ENCODE measurements at places on chromosomes 16 and 17.

- peak; percentile 39 for DNase-seq
Observed at GRCh38 chr17:45393411-45393810, 39.3 kb downstream of the ARHGAP27 start.

DNA sequence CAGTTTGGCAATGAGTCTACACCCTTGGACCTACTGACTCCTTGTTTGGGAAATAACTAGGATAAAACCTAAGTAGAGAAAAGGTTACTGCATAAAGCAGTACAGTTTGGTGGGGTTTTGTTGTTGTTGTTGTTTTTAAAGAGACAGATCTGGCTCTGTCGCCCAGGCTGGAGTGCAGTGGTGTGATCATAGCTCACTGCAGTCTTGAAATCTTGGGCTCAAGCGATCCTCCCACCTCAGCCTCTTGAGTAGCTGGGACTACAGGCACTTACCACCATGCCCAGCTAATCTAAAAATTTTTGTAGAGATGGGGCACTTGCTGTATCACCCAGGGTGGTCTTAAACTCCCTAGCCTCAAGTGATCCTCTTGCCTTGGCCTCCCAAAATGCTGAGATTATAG, 1.2 kb downstream of the PDP2 start:
- DNase-seq: no peak

GRCh38 chr16:85395913-85396878, 216.9 kb upstream of the GSE1 start:
- DNase-seq: peak; percentile 70

DNA sequence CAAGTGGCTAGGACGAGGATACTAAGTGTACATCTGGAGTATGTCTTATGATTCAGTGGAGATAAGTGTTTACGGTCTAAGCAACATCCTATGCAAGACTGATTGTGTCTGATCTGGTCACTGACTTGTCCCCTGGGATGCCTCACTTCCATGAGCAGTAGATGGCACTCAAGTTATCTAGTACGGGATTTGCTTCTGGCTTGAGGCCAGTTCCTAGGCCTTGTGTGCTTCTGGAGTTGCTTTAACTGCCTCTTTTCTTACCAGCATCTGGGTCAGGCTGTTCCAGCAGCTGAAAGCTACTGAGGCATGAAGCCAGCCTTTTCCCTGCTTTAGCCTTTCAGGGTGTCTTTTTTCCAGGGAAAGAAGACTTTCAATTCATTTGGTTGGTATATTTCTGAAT, 23.0 kb downstream of the SUPT6H start:
- peak; percentile 68 for DNase-seq

GRCh38 chr16:12459391-12460063, 344.2 kb downstream of the CPPED1 start:
- no peak for DNase-seq

DNA sequence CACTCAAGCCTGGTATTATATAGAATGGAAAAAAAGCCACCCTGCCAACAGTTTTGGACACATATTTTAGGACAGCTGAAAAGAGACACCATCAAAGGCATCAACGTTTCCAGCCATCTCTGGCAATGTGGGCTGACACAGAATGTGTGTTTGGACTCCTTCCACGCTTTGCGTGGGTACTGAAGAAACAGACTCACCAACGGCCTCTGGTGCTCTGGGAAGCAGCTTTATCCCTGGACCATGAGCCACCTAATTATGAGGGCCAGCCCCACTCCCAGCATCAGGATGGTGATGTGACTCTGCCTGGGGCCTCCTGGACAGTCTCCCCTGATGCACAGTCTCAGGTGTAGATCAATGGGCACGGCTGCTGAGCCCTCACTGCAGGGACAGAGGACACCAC, 27.9 kb downstream of the CCDC57 start:
- no peak for DNase-seq

- peak; percentile 88 for DNase-seq
Observed at GRCh38 chr17:39225959-39226683, 376 bp upstream of the STAC2 start.

DNA sequence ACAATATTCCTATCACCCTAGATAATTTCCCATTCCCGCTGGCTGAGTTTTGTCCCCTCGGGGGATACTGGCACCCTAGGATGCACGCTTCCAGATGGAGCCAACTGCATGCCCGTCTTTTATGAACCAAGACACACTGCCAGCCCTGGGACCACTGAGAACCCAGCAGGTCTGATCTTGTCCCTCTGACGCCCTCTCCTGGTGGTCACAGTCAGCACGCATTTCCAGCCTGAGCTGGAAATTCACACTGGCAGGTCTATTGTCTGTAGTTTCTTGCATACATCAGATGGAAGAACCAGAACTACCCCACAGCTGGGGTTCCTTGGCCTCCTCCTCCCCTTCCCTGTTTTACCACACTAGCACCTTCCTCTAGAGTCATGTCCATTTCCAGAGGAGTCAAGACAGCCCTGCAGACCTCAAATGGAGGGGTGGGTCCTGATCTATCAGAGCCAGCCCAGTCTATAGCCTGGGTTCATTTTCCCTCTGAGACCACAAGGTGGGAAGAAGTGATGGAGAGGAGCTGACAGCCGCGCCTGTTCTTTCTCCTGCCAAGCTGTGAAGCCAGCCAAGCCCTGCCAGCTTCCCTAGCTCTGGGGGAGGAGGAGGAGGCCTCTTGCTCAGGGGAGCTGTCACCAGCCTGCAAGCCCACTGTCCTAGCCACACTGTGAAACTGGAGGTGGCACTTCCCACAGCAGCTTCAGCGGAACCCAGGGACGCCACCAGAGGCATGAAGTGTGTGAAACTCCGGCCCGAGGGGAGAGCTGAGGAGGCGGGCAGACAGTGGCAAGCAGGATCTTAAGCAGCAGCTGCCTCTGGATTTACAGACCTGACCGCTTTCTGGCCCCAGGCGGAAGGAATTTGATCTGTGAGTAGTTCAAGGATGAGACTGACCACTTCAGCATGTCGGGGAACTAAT, 29.3 kb downstream of the MXRA7 start:
- DNase-seq: peak; percentile 85

DNA sequence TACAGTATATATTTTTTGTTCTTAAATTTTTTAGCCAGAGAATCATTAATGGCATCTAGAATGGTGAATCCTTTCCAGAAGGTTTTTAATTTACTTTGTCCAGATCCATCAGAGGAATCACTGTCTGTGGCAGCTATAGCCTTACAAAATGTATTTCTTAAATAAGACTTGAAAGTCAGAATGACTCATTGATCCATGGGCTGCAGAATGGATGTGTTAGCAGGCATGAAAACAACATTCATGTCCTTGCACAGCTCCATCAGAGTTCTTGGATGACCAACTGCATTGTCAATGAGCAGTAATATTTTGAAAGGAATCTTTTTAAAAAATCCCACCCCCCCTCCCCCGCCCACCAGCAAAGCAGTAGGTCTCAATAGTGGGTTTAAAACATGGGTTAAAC, 51.4 kb downstream of the CACNG1 start:
- DNase-seq: no peak

DNA sequence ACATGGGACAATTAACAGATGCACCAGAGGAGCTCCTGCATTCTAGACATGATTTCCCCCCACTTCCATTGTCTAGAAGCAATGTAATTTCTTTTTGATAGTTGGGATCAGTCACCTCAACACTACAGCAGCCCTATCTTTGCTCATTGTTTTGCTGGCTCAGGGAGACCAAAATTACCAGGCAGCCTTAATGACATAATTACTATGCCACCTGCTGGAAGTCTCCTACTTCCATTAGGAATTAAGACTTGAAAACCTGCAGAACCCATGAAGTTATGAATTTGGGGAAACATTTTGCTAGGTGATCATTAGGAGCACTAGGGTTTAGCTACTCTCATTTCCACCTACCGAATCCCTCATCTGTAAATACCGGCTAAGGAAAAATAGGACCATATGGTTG, 312.0 kb upstream of the CA10 start:
- DNase-seq: no peak

DNA sequence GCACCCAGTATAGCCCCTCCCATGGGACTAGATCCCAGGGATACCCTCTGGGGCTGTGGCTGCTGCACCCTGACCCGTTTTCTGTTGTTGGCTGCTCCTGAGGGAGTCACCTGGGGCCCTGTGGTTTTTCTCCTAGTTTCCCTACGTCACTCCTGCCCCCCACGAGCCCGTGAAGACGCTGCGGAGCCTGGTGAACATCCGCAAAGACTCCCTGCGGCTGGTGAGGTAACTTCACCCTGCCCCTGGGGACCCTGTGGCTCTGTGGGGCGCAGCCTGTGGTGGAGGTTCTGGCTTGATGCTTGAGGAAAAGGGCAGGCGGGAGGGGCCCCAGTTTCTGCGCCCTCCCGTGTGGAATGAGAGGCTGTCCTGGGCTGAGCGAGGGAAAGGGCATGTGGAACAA, 27.2 kb downstream of the MGRN1 start:
- DNase-seq: no peak

DNA sequence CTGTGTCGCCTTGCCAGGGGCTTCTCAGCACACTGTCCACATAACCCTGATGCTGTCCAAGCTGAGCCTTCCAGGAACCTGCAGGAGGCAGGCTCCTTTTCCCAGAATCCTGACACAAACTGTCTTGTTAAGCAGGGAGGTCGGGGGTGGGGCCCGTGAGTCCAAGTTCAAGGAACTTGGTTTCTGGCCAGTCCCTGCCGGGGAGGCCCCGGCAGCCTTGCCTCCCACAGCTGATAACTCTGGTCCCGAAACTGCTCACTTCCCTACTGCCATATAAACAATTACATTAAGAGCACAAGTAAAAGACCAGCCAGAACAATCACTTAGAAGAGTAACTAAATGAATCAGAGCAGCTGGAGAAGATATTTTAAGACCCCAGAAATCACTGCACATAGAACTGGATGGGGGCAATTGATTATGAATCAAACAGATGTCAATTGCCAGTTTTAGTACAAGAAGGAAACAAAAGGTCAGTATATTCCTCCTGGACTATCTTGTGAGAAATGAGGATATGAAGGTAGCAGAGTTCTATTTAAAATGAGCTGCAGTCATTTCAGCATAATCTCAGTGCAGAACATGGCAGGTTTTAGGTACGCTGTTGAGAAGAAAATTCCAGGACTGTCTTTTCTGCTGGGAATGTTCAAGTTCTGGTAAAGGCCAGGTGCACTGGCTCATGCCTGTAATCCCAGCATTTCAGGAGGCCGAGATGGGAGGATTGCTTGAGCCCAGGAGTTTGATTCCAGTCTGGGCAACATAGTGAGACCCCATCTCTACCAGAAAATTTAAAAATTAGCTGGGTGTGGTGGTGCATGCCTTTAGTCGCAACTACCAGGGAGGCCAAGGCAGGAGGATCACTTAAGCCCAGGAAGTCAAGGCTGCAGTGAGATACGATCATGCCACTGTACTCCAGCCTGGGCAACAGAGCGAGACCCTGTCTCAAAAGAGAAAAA, 169.8 kb downstream of the PITPNC1 start:
- DNase-seq: peak; percentile 58

DNA sequence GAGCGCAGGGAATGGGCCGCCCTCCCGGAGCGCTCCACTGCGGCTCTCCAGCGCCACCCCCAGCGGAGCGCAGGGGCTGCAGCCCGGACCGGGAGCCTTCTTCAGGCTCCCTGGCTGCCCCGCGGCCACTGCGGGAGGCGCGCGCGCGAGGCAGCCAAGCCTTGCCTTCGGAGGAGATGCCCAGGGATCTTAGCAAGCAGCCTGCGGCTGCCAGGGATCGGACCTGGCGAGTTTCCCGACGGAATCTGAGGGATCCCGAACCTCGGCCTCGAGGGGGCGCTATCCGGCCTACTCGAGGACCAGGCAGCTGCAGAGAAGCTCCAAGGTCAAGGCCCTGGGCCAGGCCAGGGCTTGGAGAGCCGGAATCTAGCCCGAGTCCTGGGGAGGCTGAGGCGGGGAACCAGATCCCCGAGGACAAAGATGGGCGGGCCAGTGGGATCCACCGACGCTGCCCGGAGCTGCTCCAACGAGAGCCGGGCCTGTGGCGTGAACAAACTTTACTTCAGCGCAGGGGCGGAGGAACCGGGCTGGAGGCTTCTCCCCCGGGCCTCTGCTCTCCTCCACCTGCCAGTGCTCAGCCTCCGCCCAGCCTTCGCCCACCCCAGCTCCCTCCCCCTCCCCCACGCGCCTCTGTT, at the start of gene IRX6:
Gene IRX6, plus strand, starts transcription at position 567 of the 635 bp plus-strand sequence. CDS start 889 bp downstream, outside the sequence.
- peak; percentile 54 for DNase-seq

DNA sequence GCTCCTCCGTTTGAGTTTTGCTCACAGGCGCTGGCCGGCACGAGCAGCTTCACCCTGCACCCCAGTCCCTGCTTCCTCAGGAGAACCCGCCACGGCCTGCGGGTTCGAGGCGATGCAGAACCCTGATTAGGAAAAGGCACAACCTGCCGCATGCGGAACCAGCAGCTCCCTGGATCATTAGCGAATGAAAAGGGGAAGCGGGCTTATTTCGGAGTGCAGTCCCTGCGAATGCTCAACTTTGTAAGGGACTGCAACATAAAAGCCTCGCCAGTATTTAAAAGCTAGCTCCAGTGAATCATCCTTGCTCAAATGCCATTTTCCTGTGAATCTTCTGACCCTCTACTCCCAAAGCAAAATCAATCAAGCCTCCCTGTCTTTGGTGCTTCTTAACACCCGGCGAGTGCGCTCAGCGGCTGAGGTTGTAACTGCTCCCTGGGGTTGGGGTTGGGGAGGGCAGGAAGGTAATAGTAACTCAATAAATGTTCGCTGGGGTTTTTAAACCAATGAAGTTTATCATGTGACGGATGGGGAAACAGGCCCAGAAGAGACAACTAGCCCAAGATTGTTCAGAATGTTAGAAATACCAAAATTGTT, 678 bp upstream of the AKAP10 start:
- no peak for DNase-seq

GRCh38 chr16:77696149-77696548, 26.2 kb upstream of the NUDT7 start:
- DNase-seq: no peak

GRCh38 chr16:87342504-87342903, 25.3 kb upstream of the C16orf95 start:
- DNase-seq: no peak

DNA sequence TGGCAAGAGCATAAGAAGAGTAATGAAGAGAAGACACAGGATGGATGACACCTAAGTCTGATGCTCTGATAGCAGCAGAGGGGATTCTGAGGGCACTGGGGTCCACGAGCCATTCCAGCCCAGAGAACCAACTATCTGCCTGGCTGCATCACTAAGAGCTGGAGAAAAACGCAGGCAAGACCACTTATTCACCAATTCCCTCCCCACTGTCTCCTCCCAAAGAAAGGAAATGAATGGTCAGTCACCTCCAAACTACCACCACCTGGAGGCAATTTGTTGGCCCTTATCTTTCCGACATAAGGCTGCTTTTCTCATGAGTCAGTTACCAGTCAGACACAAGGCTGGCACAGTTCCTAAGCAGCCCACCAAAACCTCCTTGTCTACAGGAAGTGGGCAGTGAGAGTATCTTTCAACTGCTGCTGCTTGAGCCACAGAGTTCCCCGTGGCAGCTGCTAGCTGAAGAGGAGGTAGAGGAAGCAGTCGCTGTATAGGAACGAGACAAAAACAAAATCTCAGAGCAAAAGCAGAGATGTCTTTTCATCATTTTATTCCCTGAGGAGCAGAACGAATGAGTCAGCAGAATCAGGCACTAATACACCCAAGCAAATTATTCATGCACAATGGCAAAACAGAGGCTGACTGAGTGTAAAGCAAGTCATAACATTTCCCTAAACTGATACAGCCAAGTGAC, 111.1 kb downstream of the SMG6 start:
- no peak for DNase-seq

Measured in tongue (tissue), 3 donors.